ENCODE measurements at places on chromosomes 5 and 9.

GRCh38 chr5:143261748-143262392 lies 141.6 kb downstream of the NR3C1 start:
- DNase-seq, result peak; percentile 13

DNA sequence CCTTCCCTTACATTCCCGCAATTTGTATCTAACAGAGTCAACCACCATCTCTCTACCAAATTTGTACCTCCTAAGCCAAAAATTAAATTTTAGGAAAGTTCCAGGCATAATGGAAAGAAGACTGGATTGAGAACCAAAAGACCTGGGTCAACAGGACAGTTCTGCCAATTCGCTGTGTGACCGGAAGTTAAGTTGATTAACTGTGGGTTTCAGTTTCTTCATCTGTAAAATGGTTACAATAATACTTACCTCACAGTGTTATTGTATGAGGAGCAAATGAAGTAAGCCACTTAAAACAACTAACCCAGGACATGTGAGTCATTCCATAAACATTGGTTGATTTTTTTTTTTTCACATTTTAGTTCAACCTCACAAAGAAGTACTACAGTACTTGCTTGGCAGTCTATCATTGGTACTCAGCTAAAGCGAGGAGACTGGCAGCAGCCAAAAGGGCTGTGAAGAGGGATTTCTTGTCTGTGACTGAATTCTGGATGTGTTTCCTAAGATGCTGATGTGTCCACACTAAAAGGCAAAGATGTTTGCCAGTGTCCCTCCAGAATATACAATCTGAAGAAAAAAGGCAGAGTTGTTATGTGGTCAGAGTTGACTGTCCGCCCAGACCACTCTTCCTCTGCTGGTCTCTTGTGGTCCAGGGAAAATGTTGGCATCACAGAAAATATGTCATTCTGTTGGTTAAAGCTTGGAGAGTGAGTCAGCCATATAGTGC lies 198.6 kb downstream of the TLE1 start:
- no peak for DNase-seq

- no peak for DNase-seq
Measured at GRCh38 chr5:81359108-81359507, 34.8 kb downstream of the ACOT12 start.

DNA sequence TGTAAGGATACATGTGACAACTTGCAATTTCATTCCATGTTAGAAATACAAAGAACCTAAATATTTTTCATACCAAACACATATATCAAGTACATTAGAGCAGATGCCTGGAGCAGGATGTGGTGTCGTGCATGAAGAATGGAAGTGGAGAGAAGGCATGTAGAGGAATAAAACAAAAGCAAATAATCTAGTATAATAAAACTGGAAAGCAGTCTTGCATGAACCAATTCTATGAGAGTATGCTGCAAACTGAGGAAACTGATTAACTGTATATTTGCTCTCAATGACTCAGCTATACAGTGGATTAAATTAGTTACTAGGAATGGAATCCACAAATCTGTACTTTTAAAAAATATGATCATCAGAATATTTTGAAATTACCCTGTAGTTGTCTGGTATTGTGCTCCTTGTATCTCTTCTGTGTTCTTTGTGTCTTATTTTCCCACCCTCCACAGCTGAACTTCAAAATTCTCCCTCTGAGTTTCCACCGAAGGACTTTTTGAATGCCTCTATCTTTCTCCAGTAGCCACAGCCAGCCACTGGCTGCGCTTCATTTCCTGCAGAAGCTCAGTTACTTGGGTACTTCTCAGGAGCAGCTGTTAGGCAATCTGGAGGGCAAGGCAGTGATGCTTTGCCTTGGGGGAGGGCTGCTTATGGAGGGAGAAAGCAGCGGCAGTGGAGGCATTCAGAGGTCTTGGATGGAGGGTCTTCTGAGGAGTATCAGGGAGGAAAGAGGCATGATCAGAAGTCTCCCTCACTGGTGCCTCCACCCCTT lies 608.0 kb downstream of the BRINP1 start:
- no peak for DNase-seq

- DNase-seq, result no peak
Measured at GRCh38 chr5:130324953-130325671, 420.8 kb downstream of the CHSY3 start.

GRCh38 chr5:38889424-38889823 lies 43.6 kb downstream of the OSMR start:
- no peak for DNase-seq
